ENCODE measurements at places on chromosomes 1 and 21.

- DNase-seq = no peak
Observed at GRCh38 chr1:12203216-12204007, 26.4 kb upstream of the VPS13D start.

GRCh38 chr1:153532181-153532580 lies 3.6 kb downstream of the S100A6 start:
- peak; percentile 62 for DNase-seq

- DNase-seq = no peak
Observed at GRCh38 chr1:100523038-100523652, 14.8 kb upstream of the GPR88 start.

DNA sequence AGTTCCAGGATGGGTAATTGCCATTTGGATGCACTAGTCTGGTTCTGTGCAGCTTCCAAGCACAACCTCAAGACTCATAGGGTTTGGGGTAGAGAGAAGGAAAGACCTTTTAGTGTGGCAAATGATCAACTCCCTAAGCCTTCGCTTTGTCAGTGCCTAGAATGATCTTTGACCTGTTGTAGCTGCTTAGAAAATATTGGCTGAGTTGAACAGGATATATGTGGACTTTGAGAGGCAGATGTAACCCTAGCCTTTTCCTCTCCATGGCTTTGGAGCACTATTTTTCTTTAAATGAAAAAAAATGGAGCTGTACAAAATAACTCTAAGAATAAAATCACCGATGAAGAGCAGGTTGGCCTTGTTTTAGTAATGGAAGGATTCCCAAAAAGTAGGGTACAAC lies 41.7 kb downstream of the HLX start:
- DNase-seq = no peak

DNA sequence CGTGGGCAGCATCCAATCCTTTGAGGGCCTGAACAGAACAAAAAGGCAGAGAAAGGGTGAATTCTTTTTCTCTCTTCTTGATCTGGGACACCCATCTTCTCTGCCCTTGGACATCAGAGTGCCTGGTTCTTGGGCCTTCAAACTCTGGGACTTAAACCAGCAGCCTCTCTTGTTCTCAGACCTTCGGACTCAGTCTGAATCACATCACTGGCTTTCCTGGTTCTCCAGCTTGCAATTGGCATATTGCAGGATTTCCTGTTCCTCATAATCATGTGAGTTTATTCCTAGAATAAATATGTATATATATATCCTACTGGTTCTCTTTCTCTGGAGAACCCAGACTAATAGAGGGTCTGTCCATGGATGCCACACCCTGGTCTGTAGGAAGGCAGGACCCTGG lies 16.3 kb upstream of the TENT5C start:
- no peak for DNase-seq

- no peak for DNase-seq
Observed at GRCh38 chr1:173523329-173523728, 46.2 kb downstream of the PRDX6 start.

DNA sequence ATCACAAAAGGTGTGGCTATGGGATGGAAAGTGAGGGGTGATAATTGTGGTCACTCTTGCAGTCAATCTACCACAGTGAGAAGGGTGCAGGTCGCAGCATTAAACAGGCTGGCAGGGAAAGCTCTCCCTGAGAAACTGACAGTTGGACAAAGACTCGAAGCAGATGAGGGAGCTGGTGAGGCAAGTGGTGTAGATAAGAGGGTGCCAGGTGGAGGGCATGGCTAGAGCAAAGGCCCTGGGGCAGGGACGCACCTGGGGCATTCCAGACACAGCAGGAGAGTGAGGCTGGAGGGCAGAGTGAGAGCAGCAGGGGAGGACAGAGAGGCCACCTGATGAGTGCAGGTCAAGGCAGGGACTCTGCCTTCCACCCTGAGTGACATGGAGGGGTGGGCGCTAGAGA lies 264.8 kb downstream of the PRDM2 start:
- DNase-seq = no peak

GRCh38 chr21:45302082-45303061 lies 14.7 kb upstream of the POFUT2 start:
- DNase-seq = peak; percentile 72

GRCh38 chr1:243455760-243456651 lies 200.2 kb downstream of the SDCCAG8 start:
- no peak for DNase-seq

DNA sequence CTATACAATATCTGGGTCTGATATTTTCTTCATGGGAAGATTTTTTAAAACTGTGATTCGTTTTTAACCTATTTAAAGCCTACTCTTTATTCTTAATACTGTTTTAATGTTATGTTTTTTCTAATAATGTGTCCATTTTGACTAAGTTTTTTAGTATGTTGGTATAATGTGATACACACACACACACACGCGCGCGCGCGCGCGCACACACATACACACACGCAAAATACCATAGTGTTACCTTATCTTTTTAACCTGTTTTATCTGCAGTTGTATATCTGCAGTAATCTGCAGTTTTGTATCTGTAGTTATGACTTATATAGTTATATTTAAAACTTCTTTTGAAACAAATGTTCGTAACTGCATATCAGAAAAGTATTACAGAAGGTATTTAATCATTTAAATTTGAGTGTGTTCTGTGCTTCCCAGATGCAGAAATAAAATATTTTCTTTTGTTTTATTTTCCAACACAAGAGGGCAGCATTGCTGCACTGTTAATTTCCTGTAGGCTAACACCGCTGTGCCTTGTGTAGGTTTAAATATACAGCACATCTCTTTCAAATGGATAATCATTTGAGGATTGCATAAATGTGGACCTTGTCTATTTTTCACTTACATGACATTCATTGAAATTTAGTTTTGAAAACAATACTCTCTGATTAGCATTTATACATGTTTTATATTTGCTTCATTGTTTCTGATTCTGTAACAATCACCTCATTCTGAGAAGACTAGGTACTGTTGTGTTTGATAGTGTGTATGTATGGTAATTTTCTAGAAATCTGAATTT lies 166.1 kb downstream of the PDE4B start:
- peak; percentile 69 for DNase-seq

DNA sequence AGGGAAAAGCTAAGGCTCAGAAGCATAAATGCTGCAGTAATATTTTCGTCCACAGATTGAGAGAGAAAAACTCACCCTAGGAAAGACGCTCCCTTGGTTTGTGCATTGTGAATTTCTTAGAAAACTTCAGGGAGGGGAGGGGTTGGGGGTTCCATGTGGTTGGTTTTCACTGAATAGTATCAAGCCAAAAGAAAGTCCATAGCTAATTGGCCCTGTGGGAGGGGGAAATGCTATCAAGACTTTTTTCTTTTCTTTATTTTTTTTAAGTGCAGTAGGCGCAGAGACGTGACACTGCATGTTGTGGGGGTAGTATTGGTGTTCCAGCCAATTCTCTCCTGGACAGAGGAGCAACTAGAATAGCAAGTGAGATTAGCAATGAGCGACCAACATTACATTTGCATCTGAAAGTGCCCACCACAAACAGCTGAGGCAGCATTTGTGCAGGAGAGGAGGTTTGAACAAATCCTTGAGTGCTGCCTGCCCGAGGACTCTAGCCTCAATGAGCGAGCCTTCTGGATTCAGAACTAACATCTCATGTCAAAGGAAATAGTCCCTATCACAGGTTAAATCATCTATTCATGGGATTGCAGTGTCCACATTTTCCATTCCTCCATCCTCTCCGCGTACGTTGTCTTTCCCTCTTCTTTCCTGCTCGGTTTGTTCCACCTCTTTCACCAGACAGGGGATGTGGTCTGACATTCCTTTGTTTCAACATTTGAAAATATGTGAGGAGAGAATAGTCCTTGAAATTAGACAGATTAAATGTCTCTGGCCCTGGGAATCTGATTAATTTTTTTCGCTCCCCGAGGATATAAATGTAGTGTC lies 118.0 kb upstream of the MARK1 start:
- DNase-seq = no peak

GRCh38 chr1:115539061-115539460 lies 102.7 kb upstream of the VANGL1 start:
- no peak for DNase-seq

GRCh38 chr1:180386745-180387367 lies 115.5 kb downstream of the ACBD6 start:
- DNase-seq = no peak

- no peak for DNase-seq
Observed at GRCh38 chr1:45585110-45585426, 1.2 kb downstream of the NASP start.

DNA sequence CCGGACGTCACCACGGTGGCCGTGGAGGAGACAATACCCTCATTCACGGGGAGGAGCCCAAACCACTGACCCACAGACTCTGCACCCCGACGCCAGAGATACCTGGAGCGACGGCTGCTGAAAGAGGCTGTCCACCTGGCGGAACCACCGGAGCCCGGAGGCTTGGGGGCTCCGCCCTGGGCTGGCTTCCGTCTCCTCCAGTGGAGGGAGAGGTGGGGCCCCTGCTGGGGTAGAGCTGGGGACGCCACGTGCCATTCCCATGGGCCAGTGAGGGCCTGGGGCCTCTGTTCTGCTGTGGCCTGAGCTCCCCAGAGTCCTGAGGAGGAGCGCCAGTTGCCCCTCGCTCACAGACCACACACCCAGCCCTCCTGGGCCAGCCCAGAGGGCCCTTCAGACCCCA lies 7.0 kb downstream of the TNFRSF14 start:
- DNase-seq = no peak

- DNase-seq = no peak
Observed at GRCh38 chr1:34648501-34648900, 106.3 kb upstream of the GJB5 start.

DNA sequence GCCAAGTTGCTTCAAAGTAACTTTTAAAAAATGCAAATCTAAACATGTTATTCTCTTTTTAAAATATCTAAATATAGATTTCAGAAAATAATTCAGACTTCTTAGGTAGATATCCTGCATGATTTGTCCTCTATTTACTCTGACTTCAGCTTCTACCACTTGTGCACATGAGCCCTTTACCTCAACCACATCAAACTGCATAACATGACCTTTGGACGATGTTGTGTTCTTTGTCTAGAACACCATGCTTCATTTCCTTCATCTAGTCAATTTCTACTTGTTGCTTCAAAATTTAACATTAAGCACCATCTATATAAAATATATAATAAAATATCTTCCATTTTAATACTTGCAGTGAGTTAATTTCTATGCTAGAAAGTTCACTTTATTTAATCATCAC lies 96.9 kb downstream of the PLPP3 start:
- DNase-seq = no peak

DNA sequence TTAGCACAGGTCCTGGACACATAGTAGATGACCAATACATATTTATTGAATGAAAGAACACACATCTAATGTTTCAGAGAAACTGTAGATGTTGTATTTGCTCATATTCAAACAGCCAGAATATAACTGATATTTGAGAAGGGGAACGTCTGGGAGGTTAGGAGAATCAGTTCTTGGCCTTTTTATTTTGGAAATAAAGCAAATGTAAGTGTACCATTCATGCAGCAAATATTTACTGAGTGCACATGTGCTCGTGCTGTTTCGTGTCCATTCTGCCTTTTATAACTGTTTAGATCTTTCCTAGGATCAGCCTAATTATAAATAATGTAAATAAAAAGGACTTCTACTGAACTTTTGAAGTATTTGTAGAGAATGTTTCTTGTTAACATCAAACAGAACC lies 103.8 kb downstream of the GREM2 start:
- DNase-seq = no peak

- DNase-seq = no peak
Observed at GRCh38 chr1:159867664-159868026, 5.2 kb upstream of the VSIG8 start.

DNA sequence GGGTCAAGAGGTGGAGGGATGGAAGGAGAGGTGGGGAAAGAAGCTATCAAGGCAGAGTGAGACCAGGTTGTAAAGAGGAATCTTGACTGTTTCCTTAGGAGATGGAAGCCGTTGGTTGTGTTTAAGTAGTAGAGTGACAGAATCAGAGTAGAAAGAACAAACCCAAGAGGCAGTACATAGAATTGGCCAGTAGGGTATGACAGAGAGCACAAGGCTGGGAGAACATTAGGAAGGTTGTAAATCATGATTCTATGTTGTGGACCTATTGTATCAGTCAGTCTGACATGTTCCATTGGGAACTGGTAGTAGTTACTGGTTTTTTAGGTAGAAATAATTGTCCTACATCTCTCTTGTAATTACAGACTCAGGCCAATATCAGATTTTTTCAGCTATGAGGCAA lies 486.9 kb upstream of the USP24 start:
- DNase-seq = no peak

- peak; percentile 26 for DNase-seq
Observed at GRCh38 chr1:161082996-161083747, 6.2 kb downstream of the NECTIN4 start.

DNA sequence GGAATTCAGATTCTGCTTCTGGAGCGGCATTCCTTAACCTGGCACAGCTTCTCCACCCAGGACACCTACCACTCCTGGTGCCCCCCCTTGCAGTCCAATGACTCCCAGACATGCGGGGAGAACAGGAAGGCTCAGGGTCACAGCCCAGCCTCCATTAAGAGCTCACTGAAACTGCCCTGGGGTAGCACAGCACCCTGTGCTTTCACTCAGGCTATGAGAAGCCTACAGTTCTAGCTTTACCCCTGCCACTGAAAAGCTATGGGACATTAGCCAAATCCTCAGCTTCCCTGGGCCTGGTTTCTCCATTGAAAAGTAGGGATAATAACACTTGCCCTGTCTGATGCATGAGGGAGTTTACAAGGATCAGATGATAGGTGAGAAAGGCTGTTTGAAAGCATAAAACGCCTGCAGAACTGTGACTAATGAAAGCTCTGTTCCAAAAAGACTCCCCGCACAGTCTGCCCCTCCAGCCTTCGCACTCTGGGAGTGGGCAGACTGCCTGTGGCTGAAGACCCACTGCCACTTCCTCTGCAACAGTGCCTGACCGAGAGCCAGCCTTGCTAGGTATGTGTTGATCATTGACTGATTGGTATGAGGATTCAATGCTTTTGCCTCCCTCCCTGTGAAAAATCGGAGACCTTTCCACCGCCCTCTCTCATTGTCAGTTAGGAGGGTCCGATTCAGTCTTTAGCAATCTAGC lies 2.7 kb upstream of the CLDN19 start:
- DNase-seq = no peak

DNA sequence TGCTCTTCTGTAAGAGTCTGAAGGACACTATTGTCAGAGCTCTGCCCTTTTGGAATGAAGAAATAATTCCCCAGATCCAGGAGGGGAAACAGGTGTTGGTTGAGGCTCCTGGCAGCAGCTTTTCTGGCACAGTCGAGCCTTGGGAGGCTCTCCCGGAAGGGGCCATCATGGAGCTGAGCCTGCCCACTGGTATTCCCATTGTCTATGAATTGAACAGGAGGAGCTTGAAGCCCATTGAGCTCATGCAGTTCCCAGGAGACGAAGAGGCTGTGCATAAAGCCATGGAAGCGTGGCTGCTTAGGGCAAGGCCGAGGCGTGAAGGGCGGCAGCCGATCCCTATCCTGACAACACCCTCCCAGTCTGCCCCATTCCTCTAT lies 26.6 kb downstream of the UBE4B start:
- no peak for DNase-seq

DNA sequence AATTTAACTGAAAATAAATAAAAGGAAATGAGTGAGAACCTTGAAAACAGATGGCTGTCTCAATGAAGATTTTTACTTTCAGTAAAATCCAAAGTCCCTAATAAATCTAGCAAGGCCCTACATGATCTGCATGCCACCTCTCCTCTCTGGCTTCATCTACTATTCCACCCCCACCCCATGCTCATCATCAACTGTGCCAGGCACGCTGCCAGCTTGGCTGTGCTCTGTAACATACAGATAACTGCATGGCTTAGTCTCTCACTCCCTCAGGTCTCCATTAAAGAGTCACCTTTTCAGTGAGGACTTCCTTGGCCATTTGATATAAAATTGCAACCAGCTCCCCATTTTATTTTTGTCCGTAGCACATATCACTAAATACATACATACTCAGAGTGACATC lies 26.7 kb downstream of the RGSL1 start:
- no peak for DNase-seq
